NCI-H345 (cell line): ENCODE measurements at places on chromosomes 5 and 9.

DNA sequence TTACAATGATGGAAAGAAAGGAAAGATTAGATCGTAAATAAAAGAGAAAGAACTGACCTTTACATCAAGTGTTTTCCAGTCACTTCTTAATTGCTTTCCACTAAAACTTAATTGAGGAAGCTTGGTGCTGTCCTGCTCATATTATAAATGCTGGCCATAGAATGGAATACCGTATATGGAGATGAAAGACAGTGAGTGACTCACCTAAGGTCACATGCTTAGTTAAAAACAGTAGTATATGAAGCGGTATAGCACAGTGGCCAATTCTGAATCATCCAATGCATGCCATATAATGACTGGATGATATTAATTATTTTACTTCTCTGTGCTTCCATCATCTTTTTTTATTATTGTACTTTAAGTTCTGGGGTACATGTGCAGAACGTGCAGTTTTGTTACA, 482.4 kb upstream of the SGCD start:
- no peak for DNase-seq

DNA sequence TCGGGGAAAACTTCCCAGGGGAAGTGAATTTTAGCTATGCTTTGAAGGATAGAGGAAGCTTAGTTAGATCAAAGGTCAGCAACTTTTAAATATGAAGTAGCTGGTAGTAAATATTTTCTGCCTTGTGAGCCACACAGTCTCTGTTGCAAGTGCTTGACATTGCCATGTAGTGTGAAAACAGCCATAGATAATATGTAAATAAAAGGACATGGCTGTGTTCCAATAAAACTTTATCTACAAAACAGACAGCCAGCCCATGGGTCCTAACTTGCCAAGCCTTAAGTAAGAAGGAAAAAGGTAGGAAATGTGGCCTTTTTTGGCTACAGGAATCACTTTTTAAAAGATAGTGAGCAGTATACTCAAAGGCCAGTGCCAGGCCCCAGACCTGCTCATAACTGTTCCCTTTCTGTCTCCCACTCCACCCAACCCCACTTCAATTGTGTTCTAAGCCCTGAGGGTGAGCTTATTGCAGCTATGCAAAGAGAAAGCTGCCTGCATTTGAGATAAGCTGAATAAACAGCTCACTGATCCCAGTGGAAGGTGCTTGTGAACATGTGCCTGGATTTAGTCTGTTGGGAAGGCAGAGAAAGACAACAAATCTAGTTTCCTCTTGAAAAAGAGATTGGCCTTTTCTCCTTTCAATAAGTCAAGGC, 113.0 kb upstream of the TRIM32 start:
- peak; percentile 81 for DNase-seq

DNA sequence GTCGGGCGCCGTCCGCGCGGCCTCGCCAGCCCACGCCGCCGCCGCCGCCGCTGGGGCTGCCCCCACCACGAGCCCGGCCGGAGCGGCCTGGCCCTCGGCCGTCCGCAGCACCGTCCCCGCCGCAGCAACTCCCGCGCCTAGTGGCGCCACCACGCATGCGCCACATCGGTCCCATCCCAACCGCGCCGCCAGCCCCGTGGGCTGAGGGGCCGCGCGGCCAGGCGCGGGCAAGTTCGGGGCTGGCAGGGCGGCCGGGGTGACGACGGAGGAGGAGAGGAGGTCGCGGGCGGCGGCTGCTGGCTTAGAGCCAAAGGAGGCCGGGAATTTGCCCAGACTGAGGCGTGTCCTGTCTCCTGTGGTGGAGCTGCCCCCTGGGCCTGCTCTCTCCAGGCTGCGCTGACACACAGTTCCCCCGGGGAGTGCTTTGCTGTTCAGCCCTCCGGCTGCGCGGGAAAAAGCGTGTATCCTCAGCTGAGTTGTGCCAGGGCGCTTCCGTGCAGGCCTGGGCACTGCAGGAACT, at the start of gene TUSC1:
TSS of gene TUSC1 (minus strand) at position 298 of the 520 bp plus-strand sequence. CDS start at position 166, 132 bp downstream.
- DNase-seq, result no peak

DNA sequence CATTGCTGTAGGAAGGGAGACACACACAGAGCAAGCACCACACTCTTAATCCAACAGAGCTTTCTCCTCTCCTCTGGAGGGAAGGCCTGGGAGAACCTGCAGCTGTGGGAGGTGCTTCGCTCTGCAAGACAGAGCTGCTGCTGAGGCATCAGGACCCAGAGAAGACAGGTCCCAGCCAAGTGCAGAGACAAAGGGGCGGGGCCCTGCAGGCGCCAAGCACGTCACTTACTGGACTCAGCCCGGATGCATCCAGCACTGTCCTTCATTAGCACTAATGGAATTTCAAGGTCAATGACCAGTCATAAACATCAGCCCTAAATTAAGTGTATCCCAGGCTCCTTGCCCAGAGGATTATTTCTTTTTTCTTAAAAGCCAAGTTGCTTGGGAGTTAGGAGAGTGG, 337.1 kb upstream of the PANK3 start:
- DNase-seq, result no peak

- no peak for DNase-seq
Measured at GRCh38 chr5:111641533-111642233, 115.3 kb downstream of the NREP start.

- no peak for DNase-seq
Measured at GRCh38 chr5:134479839-134480238, 45.6 kb upstream of the JADE2 start.

- DNase-seq, result no peak
Measured at GRCh38 chr5:173592050-173592669, 24.3 kb downstream of the BOD1 start.

GRCh38 chr5:158754018-158754514, 345.6 kb downstream of the EBF1 start:
- DNase-seq, result no peak
